Upper lobe of right lung (tissue), 1 donor: ENCODE measurements at places on chromosomes 13 and 19. TPM values are rescaled to one million over a fixed set of nuclear protein-coding genes. Genes with fewer than 3 reads are reported as not detected.

The RETN gene
- total RNA-seq: 12.5 TPM

The C2CD4C gene
- 2.6 TPM for total RNA-seq

DNA sequence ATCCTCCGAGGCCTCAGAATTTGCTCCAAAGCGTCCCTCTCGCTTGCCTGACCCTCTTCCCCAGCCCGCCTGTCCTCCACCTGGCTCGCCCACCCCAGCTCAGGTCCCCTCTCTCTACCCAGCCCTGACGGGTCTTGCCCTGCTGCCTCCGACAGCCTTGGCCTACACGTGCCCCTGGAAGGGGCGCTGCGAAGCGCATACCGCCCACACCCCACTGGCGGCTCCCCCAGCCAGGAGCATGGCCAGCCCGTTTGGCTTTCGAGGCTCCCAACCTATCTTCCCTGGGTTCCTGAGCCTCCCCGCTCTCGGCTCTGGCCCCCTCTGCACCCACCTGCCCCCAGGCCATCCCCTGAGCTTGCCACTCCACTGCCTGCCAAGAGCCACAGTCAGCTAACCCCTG lies 4.5 kb downstream of the XAB2 start:
- H3K27me3 ChIP-seq: no peaks in the 10 kb centered on the region
- H3K4me1 ChIP-seq: peaks cover 8% of the 10 kb centered on the region
- H3K27ac ChIP-seq: no peak overlapping the region
- H3K4me3 ChIP-seq: no peak overlapping the region

GRCh38 chr13:30394751-30395191 lies 27.5 kb upstream of the UBE2L5 start:
- H3K4me1 ChIP-seq: peaks cover 5% of the 10 kb centered on the region
- H3K36me3 ChIP-seq: no peaks in the 10 kb centered on the region
- peak overlapping the region; percentile 59 for H3K4me3 ChIP-seq
- no peak for DNase-seq

GRCh38 chr19:3603121-3603811 lies 3.4 kb downstream of the TBXA2R start:
- peaks cover 22% of the 10 kb centered on the region for H3K4me1 ChIP-seq
- H3K36me3 ChIP-seq: no peaks in the 10 kb centered on the region
- peak overlapping the region; percentile 37 for H3K27ac ChIP-seq

DNA sequence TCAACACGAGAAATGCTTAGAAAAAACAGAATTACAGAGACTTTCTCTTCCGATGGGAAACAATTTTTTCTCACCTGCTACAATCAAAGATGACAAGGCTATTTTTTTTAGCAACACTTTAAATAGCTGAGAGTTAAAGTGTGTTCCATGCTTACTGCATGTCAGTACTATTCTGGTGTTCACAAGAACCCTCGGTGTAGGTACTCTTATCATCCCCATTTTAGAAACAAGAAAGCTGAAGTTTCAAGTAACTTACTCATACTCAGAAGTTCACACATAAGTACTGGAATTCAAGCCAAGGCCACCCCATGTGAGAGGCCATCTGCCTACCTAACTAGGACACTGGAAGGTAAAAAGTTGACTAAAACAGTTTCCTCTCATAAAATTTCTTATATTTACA lies 9.0 kb upstream of the TNFRSF19 start:
- H3K4me1 ChIP-seq: no peaks in the 10 kb centered on the region
- DNase-seq: no peak
- no peaks in the 10 kb centered on the region for H3K36me3 ChIP-seq
- H3K4me3 ChIP-seq: no peak overlapping the region
- H3K27me3 ChIP-seq: no peaks in the 10 kb centered on the region
